ENCODE measurements at places on chromosomes 3 and 15. TPM values are rescaled to one million over a fixed set of nuclear protein-coding genes. Genes with fewer than 3 reads are reported as not detected.

DNA sequence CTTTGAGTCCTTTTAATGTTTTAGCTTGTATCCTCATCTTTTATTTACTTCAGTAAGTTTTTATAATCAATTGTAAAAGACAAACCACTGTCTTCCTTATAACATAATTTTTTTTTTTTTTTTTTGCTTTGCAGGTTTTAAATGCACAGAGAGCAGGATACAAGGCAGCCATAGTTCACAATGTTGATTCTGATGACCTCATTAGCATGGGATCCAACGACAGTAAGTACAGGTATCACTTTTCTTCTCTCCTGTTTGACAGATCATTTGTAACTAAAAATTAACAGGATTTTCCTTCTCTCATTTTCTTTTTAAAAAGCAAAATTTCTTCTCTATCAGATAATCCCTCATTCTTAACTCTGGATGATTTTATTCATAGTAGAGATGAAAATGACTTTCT lies 75.4 kb downstream of the PFN2 start:
- no peak for DNase-seq

Gene TMOD2
- total RNA-seq = 9.8 TPM

Gene ATR
- 22.1 TPM for total RNA-seq

DNA sequence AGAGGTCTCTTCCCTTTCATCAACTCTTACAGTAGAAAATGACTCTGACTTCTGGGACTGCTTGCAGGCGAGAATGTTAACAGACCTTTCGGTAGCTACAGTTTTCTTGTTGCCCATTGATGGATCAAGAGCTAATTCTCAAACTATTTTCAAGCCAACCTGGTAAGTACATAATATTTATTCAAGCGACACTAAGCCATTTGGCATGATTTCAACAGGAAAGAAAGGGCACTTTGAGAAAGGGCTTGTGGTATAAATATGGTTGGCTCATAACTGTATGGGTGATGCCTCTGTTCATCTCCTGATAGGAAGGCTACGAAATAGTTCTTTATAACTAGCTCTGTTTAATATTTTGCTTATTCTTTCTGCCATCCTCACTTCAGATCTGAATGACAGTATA lies 196.2 kb upstream of the CNTN4 start:
- DNase-seq = no peak

DNA sequence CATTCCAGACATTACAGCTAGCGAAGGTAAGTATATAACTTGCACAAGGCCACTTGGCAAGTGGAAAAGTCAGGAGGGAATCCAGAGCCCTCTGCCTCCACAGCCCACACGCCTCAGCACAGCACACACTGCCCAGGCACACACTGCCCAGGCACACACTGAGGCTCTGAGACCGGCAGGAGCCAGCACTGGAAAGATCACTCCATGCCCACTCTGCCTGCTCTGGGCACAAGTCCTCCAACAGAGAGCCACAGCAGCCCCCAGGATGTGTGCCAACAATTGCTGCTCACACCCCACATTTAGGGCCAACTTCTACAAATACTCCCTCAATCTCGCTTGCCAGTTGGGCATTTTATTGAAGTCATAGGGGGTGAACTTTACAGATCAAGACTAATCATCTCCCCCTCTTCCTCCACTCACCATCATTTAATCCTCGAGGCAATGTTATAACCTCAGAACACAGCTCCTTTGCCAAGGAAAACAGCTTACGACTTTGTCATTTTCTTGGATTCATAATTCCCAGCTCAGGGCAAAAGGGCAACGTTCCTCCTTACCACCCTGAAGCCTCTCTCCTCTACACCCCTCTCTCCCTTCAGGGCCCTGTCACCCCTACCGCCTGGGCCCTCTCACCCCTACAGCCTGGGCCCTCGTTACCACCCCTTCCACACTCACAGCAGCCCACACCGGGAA lies 53.0 kb upstream of the TPM1 start:
- DNase-seq = peak; percentile 71

GRCh38 chr3:1318296-1319005 lies 225.6 kb downstream of the CNTN6 start:
- no peak for DNase-seq

DNA sequence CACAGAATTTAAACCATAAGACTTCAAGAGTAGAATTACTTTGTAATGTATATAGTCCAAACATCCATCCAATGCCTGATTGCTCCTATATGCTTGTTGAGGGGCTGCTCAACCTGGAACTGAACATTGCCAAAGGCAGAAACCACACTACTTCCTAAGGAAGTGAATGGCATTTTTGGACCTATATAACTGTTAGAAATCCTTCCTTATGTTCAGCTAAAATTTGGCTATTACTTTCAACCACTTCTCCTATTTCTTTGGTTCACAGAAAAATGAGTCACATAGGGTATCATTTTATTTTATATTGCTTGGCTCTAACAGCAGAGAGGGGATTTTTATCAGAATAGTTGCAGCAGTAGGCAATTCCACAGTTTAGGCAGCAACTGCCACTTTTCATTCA lies 342.1 kb downstream of the SLC9A9 start:
- DNase-seq = peak; percentile 47

- no peak for DNase-seq
These were observed 17.5 kb downstream of the TMEM158 start for GRCh38 chr3:45208586-45208985.

DNA sequence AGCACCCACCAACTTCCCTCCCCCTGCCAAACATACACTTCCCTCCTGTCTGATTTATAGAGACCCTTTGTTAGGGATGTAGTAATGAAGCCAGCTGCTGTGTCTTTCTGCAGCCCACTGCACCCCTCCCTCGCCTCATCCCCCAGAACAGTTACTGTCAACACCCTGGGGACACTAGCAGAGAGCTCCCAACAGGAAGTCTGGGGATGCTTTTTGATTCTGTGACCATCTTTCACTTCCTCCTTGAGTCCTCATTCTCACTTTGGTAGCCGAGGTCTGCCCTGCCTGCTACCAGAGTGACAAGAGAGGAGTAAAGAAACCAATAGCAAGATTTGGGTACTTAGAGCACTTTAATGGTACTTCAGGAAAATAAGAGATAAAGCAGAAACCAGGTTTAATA lies 201.6 kb downstream of the SATB1 start:
- no peak for DNase-seq

Data from osteoblast (primary cell).